ENCODE measurements at places on chromosomes 5 and 9. TPM values are rescaled to one million over a fixed set of nuclear protein-coding genes. Genes with fewer than 3 reads are reported as not detected.

The CYSRT1 gene
- 0.65 TPM for total RNA-seq

The LHX6 gene
- 10.1 TPM for total RNA-seq

The QRFP gene
- total RNA-seq = not detected

The ZNF366 gene
- 18.2 TPM for total RNA-seq

The CD14 gene
- not detected for total RNA-seq

The NPR2 gene
- 5.8 TPM for total RNA-seq

The TNIP1 gene
- 101 TPM for total RNA-seq

The BHMT2 gene
- 3.0 TPM for total RNA-seq

The SLIT3 gene
- total RNA-seq = 0.10 TPM

The LCN6 gene
- not detected for total RNA-seq

The MRNIP gene
- 12.1 TPM for total RNA-seq

The SH3GLB2 gene
- 47.4 TPM for total RNA-seq

The GARIN3 gene
- not detected for total RNA-seq

The SIGMAR1 gene
- 78.1 TPM for total RNA-seq

The OR1J2 gene
- 0.19 TPM for total RNA-seq

The RALGDS gene
- 61.5 TPM for total RNA-seq

The HTR1A gene
- total RNA-seq = not detected

The MATR3 gene
- total RNA-seq = 306 TPM

The PHF24 gene
- not detected for total RNA-seq

The IL13 gene
- not detected for total RNA-seq

The PLCXD3 gene
- 0.33 TPM for total RNA-seq

The MLANA gene
- total RNA-seq = not detected

The PLAC8L1 gene
- total RNA-seq = 0.29 TPM

The IGFBPL1 gene
- not detected for total RNA-seq

The AGXT2 gene
- not detected for total RNA-seq

The IGIP gene
- total RNA-seq = 4.9 TPM

The KYAT1 gene
- 9.5 TPM for total RNA-seq

The ANKRD34B gene
- total RNA-seq = not detected

The NRARP gene
- 64.3 TPM for total RNA-seq

The PCDHGA8 gene
- total RNA-seq = 2.9 TPM

The CCNO gene
- total RNA-seq = 0.33 TPM

The FGD3 gene
- total RNA-seq = 0.19 TPM

The NUTM2G gene
- total RNA-seq = not detected

The SLC1A1 gene
- total RNA-seq = 20.2 TPM

The SPAG8 gene
- total RNA-seq = not detected

The GFI1B gene
- not detected for total RNA-seq

The FBP2 gene
- total RNA-seq = not detected
